ENCODE measurements at places on chromosomes 11 and 22.

DNA sequence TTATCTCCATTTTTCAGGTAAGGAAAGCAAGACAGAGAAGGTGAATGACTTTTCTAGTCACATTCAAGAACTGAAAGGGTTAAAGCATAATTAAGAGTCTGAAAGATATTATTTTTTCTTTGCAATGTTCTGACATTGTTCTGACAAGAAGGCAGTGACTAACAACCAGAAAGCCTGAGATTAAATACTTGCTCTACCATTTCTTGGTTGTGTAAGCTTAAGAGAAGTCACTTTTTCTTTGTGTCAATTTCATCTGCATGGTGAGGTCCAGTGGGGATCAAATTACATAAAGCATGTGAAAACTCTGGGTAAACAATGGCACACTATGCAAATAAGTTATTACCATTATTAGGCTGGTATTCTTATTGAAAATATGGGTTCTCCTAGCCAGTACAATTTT lies 73.7 kb downstream of the PHF21A start:
- no peak for DNase-seq

DNA sequence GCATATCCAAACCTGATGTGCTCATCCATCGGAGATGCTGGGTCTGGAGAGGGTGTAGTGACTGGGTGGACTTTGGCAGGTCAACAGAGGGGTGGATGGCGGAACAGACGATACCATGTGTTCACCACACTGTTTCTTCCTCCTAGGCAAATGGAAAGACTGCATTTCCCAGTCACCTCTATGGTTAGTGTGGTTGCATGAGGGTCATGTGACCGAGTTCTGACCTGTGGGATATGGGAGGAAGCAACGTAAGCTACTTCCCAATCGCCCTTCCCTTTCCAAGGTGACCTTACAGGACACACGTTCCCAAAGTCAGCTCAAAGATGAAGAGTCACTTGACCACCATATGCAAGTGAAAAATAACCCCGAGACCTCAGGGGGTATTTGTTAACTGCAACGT lies 27.7 kb downstream of the TSPAN32 start:
- no peak for DNase-seq

GRCh38 chr22:47090591-47091245 lies 328.3 kb downstream of the TBC1D22A start:
- peak; percentile 19 for DNase-seq

- no peak for DNase-seq
Observed at GRCh38 chr11:439315-440064, 2.3 kb downstream of the ANO9 start.

DNA sequence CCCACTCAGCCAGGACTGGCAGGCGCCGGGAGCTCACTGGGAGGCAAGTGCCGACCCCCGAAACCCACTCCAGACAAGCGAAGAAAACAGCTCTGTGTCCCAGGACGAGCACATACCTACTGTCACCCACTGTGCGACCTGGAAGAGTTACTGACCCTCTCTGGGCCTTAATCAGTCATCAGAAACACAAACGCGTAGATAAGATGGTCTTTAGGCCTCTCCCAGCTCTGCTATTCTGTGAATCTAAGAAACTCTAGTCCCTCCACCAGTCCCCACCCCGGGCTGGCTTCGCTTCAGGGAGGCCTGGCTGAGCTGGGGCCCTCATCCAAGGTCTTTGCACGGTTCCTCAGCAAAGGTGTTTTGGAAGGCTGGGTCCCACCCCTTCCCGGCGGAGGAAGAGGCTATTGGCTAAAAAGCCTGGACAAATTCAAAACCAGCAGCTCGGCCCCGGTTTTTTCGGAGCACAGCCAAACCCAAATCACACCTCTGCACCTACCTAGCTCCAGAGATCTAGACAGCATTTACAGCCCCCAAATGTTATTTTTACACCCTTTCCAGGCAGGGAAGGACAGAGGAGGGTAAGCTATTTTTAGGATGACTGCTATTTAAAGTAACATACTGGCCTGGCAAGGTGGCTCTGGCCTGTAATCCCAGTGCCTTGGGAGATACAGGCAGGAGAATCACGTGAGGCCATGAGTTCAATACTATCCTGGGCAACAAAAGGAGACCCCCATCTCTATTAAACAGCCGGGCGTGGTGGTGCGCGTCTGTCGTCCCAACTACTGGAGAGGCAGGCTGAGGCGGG lies 13.2 kb upstream of the HDHD5 start:
- DNase-seq = no peak

DNA sequence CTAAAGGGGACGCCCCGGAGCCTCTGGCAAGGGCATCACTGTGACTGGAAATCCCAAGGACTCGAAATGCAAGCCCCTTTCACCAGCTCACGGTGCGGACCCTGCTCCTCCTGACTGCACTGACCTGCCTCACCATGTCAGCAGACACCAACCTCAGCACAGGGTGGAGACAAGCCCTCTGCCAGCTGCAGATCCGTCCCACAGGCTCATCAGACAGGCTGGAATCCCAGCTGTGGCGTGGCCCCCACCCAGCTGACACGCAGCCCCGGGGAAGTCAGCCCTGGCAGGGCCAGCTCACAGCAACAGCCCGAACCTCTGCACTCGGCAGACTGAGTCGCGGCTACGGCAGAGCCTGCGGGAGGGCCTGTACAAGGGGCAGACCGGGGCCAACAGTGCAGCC lies 36.8 kb downstream of the BRD1 start:
- DNase-seq = no peak

- no peak for DNase-seq
Observed at GRCh38 chr11:45037434-45038005, 86.8 kb upstream of the TP53I11 start.

GRCh38 chr11:134685793-134686380 lies 273.8 kb upstream of the B3GAT1 start:
- DNase-seq = no peak

DNA sequence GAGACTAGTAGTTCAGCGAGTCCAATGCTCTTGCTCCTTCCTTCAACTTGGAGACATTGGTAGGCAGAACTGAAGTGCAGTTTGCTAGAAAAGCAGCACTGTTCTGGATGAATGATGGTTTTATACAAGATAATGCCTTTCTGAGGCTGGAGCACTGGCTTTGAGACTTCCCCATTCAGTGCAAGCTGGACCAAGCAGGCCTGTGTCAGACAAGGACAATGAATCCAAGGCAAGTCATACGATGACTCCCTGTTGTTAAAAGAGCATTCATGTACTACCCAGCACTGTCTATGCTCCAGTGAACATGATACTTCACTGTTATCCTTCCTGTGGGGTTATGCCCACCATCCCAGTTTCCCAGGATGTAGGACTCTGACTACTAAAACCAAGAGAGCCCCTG lies 242.3 kb upstream of the RAG2 start:
- no peak for DNase-seq

GRCh38 chr11:100970283-100971164 lies 159.1 kb downstream of the PGR start:
- DNase-seq = no peak

- no peak for DNase-seq
Observed at GRCh38 chr11:130522284-130522961, 74.0 kb downstream of the ADAMTS15 start.

Measured in effector memory CD4-positive, alpha-beta T cell (primary cell).